Stimulated activated CD8-positive, alpha-beta memory T cell treated with anti-CD3 and anti-CD28 coated beads, Interleukin-4, amount 100 ng/mL, for 24 hours (primary cell): ENCODE measurements at places on chromosomes 13 and 19.

GRCh38 chr13:39641645-39642044 is 13.8 kb upstream of the COG6 start:
- no peak for DNase-seq

DNA sequence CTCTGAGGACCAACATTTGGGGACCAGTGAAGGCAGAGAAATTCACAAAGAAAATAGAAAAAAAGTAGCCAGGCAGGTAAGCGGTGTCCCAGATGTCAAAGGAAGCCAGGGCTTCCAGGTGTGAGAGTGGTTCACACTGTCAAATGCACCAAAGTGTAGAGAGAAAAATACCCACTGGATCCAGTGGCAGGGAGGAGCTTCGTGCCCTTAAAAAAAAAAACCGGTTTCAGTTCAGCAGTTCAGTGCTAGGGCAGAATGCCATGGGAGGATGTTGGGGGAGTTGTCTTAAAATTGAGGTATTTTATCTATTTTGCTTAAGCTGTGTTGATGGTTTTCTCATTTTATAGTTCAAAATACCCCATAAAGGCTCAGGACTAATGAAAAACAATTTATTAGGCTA is 47.8 kb upstream of the C1QTNF9 start:
- no peak for DNase-seq

DNA sequence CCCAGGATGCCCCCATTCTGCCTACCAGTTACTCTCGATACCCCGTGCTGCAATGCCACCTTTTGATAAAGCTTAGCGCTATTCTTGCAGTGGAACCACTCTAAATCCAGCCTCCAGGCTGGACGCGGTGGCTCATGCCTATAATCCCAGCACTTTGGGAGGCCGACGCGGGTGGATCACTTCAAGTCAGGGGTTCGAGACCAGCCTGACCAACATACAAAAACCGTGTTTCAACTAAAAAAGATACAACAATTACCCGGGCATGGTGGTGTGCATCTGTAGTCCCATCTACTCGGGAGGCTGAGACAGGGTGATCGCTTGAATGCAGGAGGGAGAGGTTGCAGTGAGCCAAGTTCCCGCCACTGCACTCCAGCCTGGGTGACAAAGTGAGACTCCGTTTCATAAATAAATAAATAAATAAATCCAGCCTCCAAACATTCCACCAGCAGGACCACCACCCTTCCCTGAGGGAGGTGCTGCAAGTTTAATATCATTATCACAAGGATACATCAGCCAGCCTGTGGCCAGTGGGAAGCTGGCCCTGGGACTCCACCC is 27.7 kb downstream of the CYP2B6 start:
- DNase-seq: no peak

GRCh38 chr13:46086985-46087384 is 17.8 kb downstream of the CPB2 start:
- DNase-seq: no peak

DNA sequence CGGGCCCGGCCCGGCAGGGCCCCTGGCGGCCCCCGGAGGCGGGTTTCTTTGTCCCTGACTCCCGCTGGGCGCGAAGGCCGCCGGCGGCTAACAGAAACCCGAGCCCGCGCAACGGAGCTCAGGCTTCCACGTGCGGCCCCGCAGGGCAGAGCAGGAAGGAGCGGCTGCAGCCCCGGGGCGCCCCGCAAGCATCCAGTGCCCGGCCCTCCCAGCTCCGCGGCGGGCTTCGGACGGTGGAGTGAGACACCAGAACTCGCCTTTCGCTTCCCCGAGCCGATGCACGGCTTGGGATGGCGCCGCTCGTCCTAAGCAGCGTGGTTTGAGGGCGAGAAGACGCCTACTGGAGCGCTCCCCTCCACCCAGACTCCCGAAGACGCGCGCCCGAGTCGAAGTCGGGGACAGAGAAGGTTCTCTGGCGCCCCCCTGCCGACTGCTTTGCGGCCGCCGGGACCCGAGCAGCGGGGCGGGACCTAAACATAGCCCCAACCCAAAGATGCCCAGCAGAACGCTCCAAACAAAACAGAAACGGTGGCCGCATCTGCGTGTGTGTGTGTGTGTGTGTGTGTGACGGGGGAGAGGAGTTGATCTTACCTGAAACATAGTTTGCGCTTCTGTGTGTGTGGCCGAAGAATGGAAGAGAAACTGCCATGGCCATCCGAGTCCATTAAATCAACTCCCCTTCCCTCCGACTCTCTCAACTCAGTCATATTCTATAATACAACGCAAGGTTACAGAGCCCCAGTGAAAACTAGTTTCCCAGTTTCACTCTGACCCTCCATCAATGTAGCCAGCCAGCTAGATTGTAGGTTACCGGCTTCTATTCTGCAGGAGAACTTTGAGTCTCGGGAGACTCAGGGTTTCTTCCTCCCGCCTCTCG is 629 bp upstream of the FGF9 start:
- peak; percentile 58 for DNase-seq

DNA sequence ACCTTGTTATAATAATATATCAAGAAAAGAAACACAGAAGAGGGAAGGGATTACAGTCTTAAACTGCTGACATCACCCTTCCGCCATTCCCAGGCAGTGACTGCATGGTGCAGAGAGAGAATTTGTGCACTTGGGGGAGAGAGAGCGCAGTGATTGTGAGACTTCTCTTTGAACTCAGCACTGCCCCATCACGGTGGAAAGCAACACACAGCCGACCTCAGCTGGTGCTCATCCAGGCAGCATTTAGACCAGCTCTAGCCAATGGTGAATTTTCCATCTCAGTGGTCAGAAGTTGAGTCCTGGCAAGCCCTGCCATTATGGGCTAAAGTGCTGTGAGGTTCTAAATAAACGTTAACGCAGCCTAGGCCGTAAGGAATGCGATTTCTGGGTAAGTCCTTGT is 1681.5 kb downstream of the EFNB2 start:
- no peak for DNase-seq

DNA sequence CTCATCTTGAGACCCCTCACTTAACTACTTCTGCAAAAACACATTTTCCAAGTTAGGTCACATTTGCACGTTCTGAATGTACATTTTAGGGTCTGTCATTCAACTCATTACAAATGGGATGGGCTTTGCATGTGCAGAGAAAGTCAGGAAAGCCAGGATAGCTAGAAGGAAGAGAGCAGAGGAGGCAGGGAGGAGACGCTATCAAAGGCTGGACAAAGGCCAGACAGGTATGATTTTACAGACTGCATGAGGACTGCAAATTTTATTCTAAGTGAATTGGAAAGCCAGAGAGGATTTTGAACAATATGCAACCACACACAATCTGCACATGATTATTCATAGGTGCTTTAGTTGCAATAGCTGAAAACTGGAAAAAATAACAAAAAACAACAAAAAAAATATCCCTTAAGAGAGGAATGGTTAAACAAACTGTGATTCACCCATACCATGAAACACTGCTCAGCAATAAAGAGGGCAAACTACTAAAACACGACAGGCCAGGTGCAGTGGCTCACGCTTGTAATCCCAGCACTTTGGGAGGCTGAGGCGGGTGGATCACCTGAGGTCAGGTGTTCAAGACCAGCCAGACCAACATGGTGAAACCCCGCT is 21.1 kb downstream of the SYDE1 start:
- DNase-seq: no peak

GRCh38 chr19:35727053-35727955 is 9.5 kb downstream of the KMT2B start:
- DNase-seq: no peak

GRCh38 chr13:92054389-92054788 is 656.0 kb downstream of the GPC5 start:
- no peak for DNase-seq

- DNase-seq: no peak
Observed at GRCh38 chr19:8254286-8255001, 45.3 kb downstream of the CERS4 start.

- DNase-seq: no peak
Observed at GRCh38 chr19:29268103-29268502, 55.2 kb upstream of the UQCRFS1 start.

GRCh38 chr13:113394339-113394640 is 30.4 kb upstream of the GRTP1 start:
- no peak for DNase-seq

DNA sequence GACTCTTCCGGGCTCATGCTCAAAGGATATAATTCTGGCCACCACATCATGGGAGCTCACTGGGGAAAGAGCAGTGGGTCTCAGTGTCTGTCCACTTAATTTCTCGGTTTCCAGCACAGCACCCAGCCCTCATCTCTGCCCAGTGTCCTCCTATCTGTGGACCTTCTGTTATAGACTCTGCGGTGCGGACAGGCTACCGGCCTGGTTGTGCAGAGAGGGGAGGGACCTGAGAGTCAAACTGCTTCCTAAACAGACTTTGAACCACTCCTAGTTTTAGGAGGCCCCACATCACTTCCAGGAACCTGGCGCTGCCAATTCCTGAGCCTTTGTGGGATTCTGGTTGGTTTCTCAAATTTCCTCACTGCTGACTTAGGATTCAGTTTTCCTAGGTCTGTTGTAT is 59.8 kb upstream of the MED4 start:
- no peak for DNase-seq

DNA sequence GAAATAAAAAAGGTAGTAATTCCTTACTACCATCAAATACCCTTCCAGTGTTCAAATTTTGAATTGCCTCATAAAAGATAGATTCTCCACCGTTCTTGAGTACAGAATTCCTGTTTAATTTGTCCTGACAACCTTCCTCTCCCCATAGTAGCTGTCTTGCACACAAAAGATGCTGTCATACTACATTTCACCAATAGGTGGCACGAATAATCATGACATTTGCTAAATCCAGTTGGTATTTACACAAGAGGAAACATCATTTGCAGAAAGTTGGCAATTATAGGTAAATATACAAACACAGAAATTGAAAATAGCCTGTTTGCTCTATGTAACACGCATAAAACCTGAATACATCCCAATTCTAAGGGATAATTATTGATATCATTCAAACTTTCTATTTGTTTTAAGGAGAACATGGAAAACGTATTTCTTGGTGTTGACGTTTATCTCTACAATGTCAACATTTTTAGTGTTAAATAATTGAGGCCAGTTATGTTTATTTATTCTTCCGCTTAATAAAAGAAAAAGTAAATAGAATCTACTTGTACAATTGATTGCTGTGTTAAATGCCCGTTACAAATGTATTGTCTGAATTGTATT is 58.3 kb upstream of the CLDN10 start:
- no peak for DNase-seq

DNA sequence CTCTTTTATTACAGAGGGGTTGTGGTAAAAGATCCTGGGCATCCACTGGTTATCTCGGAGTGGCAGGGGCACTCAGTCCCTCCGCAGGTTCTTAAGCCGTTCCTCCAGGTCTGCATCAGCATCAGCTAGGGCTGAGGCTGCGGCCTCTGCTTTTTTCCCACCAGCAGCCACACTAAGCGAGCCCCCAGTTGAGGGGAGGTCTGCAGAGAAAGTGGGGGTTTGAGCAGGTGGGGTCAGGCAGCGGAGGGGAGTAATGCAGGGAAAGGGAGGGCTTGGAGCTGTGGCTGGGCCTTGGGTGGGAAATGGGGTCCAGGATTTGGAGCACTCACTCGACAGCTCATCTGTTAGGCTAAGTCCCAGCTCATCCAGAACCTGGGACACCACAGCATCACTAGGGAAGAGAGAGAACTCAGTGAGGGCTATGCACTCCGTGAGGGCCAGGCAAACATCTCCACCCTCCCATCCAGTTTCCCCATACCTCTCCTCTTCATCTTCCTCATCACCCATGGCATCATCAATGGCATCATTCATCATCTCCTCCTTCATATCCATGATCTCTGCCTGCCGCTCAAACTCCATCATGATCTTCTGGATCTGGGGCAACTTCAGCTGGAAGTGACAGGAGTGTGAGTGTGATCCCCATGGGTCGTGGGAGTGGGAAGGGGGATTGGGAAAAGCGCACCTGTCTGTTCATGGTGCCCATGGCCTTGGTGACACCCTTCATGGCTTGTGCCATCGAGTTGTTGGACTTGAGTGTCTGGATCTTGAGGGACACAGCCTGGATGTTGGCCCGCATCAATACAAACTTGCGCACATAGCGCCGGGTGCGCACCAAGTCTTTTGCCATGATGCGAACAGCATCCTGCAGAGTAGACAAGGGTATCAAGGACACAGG is 3.1 kb downstream of the CHMP2A start:
- DNase-seq: no peak

GRCh38 chr19:33303791-33304345 is 1.5 kb upstream of the CEBPA start:
- no peak for DNase-seq

GRCh38 chr13:106349080-106349931 is 186.2 kb downstream of the EFNB2 start:
- no peak for DNase-seq

GRCh38 chr19:53372196-53372595 is 6.7 kb downstream of the ZNF525 start:
- no peak for DNase-seq

GRCh38 chr13:85436029-85436428 is 363.2 kb downstream of the SLITRK6 start:
- DNase-seq: no peak

DNA sequence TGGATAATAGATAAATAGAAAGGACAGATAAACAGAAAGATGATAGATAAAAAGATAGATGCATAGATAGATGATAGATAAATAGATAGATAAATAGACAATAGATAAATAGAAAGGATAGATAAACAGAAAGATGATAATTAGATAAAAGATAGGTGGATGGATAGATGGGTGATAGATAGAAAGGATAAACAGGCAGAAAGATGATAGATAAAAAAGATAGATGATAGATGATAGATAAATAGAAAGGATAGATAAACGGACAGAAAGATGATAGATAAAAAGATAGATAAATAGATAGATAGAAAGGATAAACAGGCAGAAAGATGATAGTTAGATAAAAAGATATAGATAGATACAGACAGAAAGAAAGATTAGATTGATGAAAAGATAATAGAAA is 92.3 kb upstream of the UQCRFS1 start:
- DNase-seq: no peak

- DNase-seq: no peak
Observed at GRCh38 chr19:1556390-1557070, 11.6 kb downstream of the MEX3D start.
